CD4-positive, CD25-positive, alpha-beta regulatory T cell (primary cell): ENCODE measurements at places on chromosomes 7 and 10. TPM values are rescaled to one million over a fixed set of nuclear protein-coding genes. Genes with fewer than 3 reads are reported as not detected.

The MBL2 gene
- total RNA-seq: not detected

The SLC39A12 gene
- not detected for total RNA-seq

The MASTL gene
- total RNA-seq: 27.6 TPM

The CTAGE8 gene
- not detected for total RNA-seq

The GDF2 gene
- total RNA-seq: not detected

The GPRIN2 gene
- not detected for total RNA-seq

The CFAP58 gene
- total RNA-seq: not detected

The C7orf57 gene
- total RNA-seq: not detected

The ADARB2 gene
- 2.9 TPM for total RNA-seq

The GRID2IP gene
- total RNA-seq: 0.15 TPM
